ENCODE measurements at places on chromosomes 11 and 22.
A peak's percentile ranks its signal among the peaks of the same experiment; 100 is the strongest.

- DNase-seq = no peak
These were observed 77.5 kb upstream of the BID start for GRCh38 chr22:17851759-17852158.

DNA sequence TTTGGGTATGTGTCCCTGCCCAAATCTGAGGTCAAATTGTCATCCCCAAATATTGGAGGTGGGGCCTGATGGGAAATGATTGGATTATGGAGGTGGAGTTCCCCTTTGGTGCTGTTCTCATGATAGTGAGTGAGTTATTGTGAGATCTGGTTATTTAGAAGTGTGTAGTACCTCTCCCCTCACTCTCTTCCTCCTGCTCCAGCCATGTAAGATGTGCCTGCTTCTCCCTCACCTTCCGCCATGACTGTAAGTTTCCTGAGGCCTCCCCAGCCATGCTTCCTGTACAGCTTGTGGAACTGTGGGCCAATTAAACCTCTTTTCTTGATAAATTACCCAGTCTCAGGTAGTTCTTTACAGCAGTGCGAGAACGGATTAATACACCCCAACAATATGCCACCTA is 9.0 kb downstream of the GAB2 start:
- DNase-seq = no peak

- no peak for DNase-seq
These were observed 384.4 kb upstream of the DDI1 start for GRCh38 chr11:103652013-103652412.

DNA sequence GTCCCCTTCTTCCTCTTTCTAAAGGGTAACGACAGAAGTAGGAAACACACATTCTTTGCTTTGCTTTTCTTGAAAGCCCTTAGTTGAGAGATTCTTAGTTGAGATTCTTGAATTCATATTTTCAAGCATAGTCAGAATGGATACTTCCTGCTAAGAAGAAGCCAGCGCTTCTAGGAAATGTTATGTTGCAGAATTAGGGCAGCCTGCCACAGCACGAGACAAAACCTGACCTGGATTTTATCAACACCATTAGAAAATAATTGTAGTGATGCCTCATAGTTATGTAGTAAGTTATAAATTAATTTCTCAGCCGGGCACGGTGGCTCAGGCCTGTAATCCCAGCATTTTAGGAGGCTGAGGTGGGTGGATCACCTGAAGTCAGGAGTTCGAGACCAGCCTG is 37.9 kb upstream of the NUP160 start:
- peak; percentile 45 for DNase-seq

DNA sequence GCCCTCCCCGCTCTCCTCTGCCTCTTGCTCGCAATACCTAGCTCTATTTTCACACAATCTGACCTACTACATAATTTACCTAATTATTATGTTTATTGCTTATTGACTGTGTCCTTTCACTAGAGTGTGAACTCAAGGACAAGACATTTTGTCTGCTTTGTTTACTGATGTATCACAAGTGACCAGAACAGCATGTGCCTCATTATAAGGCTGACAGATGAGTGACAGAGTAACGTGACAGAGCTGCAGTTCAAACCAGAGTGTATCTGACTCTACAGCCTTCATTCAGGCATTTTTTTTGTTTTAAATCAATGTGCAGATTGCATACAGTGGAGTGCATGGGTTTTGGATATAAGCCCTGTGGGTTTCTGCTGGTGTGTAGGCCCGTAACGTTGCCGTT is 82.0 kb upstream of the RAB1B start:
- no peak for DNase-seq

GRCh38 chr22:31618057-31618456 is 44.0 kb downstream of the PISD start:
- DNase-seq = no peak

All from CD4-positive, alpha-beta T cell treated with Interleukin-4 for 1 hour (primary cell).